ENCODE measurements at places on chromosomes 12 and 14. TPM values are rescaled to one million over a fixed set of nuclear protein-coding genes. Genes with fewer than 3 reads are reported as not detected.

GRCh38 chr14:94486883-94487282 is 10.9 kb upstream of the SERPINA9 start:
- no peak for DNase-seq

Gene C12orf60
- 0.86 TPM for polyA plus RNA-seq

Gene CLEC1B
- not detected for polyA plus RNA-seq

- DNase-seq, result no peak
These were observed 19.2 kb downstream of the PACS2 start for GRCh38 chr14:105333613-105334364.

DNA sequence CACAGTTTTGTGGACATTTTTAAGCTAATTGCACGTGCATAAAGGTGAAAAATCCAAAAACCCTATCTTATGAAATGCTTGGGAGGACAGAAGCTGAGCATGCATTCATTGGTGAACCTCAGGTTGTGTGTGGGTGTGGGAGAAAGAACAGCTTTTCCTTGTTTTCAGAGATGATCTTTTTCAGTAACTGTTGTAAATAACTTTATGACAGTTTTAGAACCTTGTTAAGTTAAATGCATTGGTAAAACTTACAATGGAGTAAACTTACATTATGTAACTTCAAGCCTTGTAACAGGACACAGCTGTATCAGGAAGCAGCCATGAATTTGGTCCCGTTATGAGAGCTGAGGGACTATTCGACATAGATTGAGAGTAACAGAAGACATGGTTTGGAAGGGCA is 587.4 kb downstream of the GALC start:
- DNase-seq, result no peak

GRCh38 chr12:6612247-6612646 is 5.1 kb upstream of the CHD4 start:
- DNase-seq, result no peak

Gene MMP14
- polyA plus RNA-seq, result 50.8 TPM

Gene MIP
- polyA plus RNA-seq, result not detected

DNA sequence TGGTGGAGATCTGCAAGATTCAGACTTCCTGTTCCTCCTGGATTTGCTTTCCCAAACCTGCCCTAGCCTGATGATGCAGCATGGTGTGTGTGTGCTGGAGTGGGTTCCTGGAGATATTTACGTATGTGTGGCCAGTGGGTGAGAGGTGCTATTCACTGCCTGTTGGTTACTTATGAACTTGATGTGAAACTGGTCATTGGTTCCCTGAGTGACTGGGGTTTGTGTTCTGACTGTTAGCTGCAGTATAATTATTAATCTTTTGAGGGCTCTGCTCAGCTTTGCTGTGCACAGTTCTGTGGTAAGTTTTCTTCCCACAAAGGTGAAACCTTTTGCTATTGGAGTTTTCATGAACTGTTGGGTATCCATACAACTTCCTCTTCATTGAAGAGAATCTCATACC is 541.8 kb upstream of the FBXO33 start:
- DNase-seq, result no peak

GRCh38 chr12:130879212-130879686 is 7.4 kb downstream of the RAN start:
- DNase-seq, result no peak

DNA sequence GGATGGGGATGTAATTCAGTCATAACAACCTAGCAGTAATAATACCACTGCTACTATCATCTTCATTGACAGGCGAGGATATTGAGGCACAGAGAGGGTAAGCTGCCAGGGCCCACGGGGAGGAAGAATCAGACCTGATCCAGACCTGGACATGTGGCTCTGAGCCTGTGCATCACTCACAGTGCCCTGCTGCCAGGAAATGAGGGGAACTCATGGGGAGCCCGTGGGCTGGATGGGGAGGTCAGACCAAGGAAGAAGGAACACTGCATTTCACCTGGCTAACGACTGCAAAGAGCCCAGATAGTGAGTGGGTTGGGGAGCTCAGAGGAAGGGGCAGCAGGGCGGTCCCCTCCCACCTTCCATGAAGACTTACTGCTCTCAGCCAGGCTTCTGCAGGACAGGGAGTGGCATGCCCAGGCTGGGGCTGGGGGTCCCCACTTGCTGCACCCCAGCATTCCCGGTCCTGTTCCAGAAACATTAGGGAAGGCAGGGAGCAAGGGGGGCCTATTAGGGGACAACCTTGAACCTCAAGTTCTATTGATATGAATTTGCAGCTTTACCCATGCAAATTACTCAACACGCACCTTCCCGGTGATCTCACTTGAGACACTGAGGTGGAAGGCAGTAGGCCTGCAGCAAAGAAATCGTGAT is 37.7 kb downstream of the CALM1 start:
- DNase-seq, result no peak

DNA sequence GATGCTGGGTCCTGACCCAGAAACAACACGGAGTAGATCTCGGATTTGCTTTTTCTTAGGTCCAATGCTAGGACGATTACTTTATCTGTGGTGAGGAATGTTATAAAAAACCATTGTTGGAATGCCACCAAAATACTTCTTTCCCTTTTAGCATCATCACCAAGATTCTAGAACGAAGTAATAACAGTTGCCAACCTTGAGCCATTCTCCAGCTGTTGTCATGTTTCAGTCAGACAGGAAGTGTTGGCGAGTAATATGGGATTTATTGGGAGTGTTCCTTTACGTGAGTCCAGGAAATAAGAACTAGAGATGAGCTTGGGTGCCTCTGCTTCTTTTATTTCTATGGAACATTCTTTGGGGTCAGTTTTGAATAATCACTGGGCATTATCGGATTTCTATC is 892.9 kb downstream of the DIO2 start:
- DNase-seq, result no peak

DNA sequence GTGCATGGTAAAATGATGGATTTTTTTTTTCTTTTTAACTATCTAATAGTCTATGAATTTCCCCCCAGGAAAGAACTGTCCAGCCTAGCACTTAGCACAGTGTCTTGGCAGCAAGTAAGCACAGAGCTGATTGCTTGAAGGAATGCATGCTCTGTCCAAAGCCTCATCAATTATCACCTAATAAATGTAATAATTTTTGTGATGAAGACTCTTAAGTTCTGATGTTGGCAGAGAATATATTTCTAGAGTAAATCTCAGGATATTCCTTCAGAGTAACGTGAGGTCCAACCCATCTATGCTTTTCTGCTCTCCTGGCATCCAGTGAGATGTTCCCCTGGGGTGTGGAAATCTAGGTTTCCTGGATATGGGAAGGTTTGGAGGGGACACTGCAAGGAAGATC is 152.4 kb downstream of the TMX1 start:
- DNase-seq, result no peak

DNA sequence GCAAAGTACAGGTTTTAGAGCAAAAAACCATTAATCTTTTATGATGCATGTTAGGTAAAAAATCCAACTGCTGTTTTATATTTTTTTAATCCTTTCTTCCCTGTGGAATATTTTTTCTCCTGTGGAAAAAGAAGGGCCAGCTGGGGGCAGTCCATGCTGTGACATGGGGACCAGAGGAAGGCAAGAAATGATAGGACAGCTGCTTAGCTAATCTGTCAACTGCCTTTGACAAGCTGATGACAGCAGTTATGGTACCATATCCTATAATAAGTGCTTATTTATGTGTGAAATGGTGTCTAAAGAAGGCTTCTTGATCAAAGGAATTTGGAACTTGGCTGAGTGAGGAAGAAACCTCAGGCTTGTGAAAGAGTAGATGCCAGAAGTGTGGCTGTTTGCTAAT is 452.4 kb upstream of the NOVA1 start:
- DNase-seq, result no peak

Measured in GM23248 (cell line).